ENCODE measurements at places on chromosomes 1 and 21.
A peak's percentile ranks its signal among the peaks of the same experiment; 100 is the strongest.

DNA sequence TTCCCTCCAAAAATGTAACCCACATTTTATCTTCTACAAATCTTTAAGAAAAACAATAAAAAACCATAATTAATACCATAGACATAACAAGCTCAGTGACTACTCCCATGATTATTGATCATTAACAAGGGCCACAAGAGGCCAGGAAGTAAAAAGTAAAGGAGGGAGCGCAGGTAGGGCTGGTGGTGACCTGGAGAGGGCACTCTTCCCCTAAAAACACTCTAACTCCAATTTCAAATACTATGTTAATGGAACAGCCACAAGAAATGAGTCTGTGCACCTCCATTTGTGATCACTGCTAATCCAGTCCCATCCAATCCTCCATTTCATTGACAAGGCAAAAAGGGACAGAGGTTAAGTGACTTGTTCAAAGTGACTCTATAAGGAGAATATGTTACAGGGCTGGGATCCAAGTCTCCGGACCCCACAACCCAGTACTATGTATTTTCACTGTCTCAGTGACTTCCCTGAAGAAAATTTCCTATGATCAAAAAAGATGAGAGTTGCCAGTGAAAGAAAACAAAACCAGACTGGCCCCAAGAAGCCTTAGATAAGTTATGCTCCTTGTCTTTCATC is 41.2 kb upstream of the CFAP298 start:
- peak; percentile 18 for DNase-seq

GRCh38 chr1:227362039-227362438 is 43.7 kb upstream of the CDC42BPA start:
- DNase-seq, result no peak

DNA sequence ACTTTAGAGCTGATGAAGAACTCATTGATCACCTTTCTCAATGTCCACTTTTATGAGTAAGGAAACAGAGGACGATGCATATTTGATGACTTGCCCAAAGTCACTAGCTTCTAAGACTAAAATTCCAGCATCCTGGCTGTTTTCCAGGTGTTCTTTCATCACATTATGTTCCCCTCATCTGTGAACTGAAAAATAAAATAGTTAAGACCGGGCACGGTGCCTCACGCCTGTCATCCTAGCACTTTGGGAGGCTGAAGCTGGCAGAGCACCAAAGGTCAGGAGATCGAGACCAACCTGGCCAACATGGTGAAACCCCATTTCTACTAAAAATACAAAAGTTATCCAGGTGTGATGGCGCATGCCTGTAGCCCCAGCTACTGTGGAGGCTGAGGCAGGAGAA is 297.5 kb downstream of the DUSP10 start:
- DNase-seq, result no peak

- DNase-seq, result no peak
Measured at GRCh38 chr1:203402629-203403337, 51.9 kb upstream of the FMOD start.

DNA sequence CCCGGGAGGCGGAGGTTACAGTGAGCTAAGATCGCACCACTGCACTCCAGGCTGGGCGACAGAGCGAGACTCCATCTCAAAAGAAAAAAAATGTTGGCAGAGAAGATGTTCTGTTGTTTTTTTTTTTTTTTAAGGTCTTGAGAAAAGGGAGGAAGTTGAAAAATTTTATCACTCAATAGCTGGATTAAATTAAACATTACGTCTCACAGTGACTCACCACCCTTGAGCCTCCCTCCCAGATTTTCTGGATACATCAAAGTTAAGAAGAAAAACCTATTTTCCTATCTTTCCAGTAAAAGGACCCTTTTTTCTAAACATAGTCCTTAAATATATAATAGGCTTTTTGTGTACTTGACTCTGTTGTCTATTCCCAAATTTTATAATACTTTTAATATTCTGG is 35.5 kb downstream of the IFNAR1 start:
- no peak for DNase-seq

- peak; percentile 31 for DNase-seq
Measured at GRCh38 chr1:205440476-205441317, 15.1 kb downstream of the BLACAT1 start.

DNA sequence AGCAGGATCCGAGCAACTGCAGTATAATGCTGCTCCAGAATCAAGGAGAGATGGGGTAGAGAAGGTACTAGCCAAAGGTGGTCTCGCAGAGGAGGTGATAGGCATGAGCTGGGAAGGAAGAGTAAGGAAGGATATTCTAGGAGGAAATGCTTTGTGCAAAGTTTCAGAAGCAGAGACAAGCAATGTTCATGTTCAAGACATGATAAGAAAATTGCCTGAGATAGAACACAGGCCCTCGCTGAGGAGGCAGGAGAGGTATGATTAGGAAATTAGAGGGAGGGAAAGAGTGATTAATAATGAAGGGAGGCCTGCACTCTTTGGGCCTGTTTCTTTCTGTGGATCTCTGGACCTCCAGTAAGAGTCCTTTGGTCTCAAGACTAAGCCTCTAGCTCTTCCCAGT is 12.9 kb upstream of the ETV3 start:
- DNase-seq, result no peak

- no peak for DNase-seq
Measured at GRCh38 chr1:84525779-84526178, 19.4 kb upstream of the GNG5 start.

DNA sequence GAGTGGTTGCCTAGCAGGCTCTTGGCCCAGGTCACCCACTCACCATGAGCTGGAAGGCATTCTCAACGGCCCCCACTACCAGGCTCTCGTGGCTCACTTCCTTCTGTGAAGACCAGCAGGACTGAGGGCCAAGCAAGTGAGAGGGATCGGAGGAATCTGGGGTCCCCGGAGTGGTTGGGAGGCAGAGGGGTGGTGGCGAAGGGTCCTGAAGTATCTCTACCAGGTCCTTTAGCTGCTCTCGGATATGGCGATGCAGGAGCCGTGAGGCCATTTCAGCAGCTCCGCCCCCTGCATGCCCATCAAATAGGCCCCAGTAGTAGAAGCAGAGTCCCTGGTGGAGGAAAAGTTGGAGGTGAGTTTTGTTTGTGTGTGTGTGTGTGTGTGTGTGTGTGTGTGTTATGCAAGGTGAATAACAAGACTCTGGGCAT is 2.4 kb downstream of the PPM1J start:
- DNase-seq, result no peak

GRCh38 chr1:223006371-223006770 is 136.7 kb downstream of the TLR5 start:
- DNase-seq, result no peak

DNA sequence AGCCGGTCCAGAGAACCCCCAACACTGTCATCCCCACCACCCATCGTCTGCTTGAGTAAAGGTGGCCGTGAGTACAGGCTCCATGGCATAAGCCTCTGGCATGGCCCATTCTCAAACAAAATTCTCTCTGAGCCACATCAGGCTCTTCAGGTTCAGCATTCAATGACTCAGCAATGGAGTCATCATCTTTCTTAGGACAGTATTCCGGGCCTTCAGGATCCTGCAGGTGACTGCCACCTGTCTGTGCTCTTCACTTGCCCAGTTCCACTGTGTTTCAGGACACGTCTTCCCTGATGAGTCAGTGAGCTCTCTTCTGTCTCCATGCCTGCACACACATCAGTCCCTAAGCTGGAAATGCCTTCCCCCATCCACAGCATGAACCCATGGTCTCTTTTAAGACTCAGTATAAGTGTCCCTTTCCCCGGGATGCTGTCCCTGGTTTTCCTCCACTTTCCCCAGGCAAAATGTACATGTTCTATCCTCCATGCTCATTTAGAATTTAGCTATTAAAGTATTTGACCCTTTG is 81.1 kb upstream of the FGGY start:
- no peak for DNase-seq

DNA sequence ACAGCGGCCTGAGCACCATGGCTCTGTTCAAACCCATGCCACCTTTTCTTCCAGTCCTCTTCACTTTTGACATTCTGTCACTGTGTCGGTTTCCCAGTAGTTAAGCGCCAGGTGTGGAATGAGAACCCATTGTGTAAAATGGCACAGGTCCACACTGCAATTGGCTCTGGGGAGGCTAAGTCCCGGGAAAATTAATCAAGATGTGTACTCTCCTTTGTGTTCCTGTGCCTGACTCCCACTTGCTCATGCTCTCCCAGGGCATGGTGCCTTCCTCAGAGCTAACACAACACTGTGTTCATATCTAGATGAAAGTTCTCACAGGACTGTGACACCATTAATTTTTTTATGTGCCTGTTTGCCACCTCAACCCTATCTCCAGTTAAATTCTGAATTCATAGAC is 59.0 kb upstream of the BTG3 start:
- DNase-seq, result no peak

GRCh38 chr1:44409757-44410156 is 4.7 kb downstream of the RNF220 start:
- DNase-seq, result no peak

GRCh38 chr21:44092211-44092610 is 15.0 kb upstream of the PWP2 start:
- DNase-seq, result no peak

- DNase-seq, result no peak
Measured at GRCh38 chr1:110002695-110003094, 18.1 kb downstream of the AHCYL1 start.

GRCh38 chr1:166350490-166350889 is 183.7 kb upstream of the FAM78B start:
- no peak for DNase-seq

DNA sequence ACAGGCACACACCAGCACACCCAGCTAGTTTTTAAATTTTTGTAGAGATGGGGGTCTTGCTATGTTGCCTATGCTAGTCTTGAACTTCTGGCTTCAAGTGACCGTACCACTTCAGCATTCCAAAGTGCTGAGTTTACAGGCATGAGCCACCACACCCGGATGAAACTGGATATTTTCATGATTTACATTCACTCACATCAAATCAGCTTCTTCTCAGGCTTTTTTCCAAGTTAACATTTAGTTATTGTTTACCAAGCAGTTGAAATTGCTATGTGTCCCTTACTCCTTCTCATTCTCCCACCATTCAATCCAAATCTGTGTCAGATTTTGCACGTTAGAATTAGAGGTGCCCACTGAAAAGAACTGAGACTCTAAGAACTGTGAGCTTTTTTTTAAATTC is 18.4 kb downstream of the RIT1 start:
- no peak for DNase-seq

DNA sequence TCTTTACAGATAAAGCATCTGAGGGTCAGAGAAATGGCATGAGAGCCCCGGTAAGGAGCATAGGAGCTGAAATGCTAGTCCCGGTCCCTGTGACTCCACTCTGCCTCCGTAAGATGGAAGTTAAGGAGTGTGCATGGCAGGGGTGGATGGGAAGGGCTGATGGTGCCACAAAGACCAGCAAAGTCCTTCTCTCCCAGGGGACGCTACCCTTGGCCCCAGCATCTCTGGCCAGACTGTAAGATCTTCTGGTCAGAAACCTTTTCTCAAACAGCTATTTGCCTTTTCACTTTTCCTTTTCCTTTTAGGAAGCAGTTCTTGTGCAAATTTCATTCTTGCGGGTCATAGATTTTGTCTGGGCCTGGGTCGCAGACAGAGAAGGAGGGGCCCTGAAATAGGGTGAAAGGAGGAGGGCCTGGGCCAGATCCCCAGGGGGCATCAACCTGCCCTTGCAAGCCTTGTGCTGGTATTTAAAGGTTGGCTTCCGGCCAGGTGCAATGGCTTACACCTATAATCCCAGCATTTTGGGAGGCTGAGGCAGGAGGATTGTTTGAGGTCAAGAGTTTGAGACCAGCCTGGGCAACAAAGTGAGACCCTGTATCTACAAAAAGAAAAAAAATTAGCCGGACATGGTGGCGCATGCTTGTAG is 14.4 kb upstream of the EPS8L3 start:
- no peak for DNase-seq

GRCh38 chr1:10965546-10966226 is 46.8 kb upstream of the TARDBP start:
- DNase-seq, result no peak

- no peak for DNase-seq
Measured at GRCh38 chr21:31647650-31648049, 11.8 kb upstream of the SOD1 start.

DNA sequence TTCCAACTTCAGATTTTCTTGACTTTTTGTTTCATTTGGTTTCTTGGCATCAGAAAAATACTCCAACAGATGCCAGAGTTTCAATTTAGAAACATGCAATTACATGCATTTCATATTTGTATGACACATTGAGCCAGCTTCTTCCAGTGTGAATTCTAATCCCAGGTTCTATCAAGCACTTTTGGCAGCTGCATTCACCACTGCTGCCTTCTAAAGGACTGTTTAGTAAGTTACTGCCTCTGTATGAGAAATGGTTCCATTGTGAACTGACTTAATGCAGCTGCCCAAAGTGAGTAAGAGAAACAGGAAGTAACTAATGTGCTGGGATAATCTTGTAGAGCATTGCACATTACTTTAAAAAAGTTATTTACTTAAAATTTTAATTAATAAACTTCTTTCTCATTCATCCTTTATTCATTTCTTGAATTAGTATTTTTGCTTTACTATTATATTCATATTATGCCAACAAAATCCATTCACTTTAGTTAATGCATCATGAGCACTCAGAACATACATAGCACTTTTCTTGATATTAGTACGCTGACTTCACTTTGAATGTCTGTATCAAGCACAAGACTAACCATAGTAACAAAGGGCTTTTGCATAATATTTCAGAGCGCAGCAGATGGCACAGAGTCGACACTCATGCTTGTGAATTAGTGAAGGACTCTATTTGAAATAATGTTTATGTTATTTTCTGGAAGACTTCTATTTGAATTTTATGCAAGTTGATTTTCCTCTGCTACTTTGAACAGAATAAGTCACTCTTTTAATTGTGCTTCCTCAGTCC is 9.8 kb downstream of the RGS18 start:
- no peak for DNase-seq

DNA sequence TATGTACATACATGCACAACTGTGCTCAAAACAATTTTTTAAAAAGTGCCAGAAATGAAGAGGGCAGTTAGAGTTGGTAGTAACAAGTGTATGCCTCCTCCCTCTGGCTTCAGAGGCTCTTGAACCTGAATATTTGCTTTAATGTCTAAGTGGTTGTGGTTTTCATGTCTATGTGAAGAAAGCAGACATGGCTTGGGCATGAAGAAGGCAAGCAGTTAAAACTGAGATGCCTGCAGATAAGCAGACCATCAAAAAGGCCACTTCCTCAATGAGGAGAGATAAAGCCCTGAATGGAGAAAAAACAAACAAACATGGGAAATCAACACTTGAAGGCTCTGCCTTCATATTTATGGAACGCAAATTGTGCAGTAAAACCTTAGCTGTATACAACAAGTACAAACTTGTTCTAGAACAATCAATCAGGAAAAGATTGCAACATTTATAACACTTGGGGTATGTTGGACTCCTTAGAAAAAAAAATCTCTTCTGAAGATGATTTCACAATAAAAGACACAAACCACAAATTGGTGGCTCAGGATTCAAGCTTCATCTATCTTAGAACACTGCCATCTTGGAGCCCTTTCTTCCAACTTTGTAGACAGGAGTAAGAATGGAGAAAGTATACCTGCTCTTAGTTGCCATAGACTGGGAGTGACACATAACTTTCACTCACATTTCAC is 52.7 kb upstream of the PLA2G4A start:
- no peak for DNase-seq

GRCh38 chr1:224851848-224852261 is 77.6 kb upstream of the DNAH14 start:
- no peak for DNase-seq

GRCh38 chr1:28845786-28846543 is 34.0 kb downstream of the OPRD1 start:
- no peak for DNase-seq

- DNase-seq, result no peak
Measured at GRCh38 chr1:169115891-169116585, 9.5 kb downstream of the ATP1B1 start.

GRCh38 chr1:56255516-56256152 is 323.7 kb downstream of the PLPP3 start:
- DNase-seq, result no peak

GRCh38 chr1:208668991-208669390 is 424.8 kb upstream of the PLXNA2 start:
- DNase-seq, result no peak
